Endothelial cell (in vitro differentiated cells): ENCODE measurements at places on chromosomes 2 and 18.

GRCh38 chr18:58608216-58608615 lies 20.7 kb downstream of the ALPK2 start:
- DNase-seq: no peak

- DNase-seq: no peak
Measured at GRCh38 chr18:9751371-9752031, 43.4 kb downstream of the RAB31 start.

DNA sequence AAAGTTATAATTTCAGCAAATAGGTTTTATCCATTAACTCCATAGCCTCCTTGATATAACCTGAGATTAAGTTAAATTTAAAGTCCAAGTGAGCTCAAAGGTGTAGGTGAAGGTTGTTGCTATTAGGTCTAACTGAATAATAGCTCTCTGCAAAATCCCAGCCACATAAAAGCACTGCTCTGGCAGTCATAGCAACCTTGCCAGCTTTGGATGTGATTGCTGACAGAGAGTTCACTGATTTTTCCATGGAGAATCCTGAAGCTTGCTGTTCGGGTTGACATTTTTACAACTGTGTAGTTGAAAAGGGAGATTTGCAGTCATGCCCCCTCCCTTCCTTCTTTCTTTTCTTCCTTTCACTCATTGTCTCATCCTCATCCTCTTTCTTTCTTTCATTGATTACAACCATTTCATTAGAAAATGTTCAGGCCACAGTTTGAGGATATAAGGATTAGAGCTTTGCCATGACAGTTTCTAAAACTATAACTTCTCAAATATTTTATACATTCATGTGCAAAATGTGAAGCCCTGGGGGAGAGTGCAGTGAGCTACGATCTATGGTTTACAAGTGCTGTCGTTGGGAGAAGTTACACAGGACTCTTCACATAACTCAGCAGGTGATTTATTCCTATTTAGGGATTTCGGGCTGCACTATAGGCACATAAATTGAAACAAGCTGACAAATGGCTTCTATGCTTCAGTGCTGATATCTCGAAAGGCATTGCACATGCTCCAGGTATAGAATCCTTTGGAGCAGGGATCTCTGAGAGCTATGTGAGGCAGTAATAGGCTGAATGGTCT lies 193.8 kb downstream of the LRRTM4 start:
- DNase-seq: no peak

DNA sequence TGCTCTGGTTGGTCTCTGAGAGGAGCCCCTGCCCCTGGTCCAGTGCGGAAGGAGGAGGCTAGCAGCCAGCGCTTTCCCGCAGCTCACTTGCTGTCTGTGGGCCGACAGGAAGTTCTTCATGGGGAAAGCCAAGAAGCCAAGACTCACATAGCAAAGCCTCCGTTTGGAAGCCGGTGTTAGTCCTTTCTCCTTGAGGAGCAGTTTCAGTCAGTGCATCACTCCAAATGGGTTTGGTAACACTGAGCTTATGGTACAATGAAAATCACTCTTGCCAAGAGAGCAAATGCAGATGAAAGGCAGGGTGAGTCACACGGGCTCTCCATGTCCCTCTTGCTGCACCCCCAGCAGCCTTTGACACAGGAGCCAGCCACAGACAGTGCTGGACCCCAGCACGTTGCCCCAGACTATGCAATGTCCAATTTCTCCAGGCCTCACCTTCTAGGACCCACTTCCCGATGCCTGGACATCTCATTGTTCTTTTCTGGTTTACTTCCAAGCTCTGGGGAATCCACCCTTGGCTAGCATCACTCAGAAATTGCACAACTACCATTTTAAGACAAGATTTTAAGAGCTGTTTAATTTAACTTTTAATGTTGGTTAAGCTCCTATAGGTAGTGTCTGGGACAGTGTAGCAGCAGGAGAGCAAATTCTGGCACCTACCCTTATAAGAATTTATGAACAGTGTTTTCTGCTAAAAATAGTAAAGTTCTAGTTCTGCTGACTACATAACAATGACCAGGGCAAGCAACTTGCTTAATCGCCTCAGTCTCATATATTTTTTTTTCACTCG lies 174.9 kb downstream of the ASB1 start:
- no peak for DNase-seq

DNA sequence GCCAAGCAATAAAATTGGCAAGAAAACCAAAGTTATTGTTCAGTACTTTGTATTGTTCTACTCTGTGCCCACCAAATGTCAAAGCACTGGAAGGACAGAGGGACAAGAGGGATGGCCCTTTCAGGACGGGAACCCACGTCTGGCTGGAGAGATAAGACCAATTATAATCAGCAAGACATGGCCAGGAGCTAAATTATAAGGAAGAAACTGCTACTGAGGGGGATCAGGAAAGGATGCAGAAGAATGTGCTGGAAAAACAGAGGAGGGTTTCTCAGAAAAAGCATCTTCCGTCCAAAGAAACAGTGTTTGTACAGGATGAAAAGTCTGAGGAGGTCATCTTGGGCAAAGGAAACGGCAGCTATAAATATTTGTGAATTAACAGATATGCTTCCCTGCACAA lies 46.4 kb upstream of the NARS1 start:
- peak; percentile 12 for DNase-seq
